ENCODE measurements at places on chromosomes 2 and 18.
A peak's percentile ranks its signal among the peaks of the same experiment; 100 is the strongest.

GRCh38 chr18:49677762-49678413, 116.0 kb downstream of the LIPG start:
- no peak for DNase-seq

GRCh38 chr2:203401-203800, 60.4 kb downstream of the SH3YL1 start:
- DNase-seq, result no peak

- DNase-seq, result no peak
Observed at GRCh38 chr18:12476955-12477354, 69.2 kb downstream of the PRELID3A start.

- no peak for DNase-seq
Observed at GRCh38 chr2:65161551-65162100, 31.7 kb upstream of the RAB1A start.

DNA sequence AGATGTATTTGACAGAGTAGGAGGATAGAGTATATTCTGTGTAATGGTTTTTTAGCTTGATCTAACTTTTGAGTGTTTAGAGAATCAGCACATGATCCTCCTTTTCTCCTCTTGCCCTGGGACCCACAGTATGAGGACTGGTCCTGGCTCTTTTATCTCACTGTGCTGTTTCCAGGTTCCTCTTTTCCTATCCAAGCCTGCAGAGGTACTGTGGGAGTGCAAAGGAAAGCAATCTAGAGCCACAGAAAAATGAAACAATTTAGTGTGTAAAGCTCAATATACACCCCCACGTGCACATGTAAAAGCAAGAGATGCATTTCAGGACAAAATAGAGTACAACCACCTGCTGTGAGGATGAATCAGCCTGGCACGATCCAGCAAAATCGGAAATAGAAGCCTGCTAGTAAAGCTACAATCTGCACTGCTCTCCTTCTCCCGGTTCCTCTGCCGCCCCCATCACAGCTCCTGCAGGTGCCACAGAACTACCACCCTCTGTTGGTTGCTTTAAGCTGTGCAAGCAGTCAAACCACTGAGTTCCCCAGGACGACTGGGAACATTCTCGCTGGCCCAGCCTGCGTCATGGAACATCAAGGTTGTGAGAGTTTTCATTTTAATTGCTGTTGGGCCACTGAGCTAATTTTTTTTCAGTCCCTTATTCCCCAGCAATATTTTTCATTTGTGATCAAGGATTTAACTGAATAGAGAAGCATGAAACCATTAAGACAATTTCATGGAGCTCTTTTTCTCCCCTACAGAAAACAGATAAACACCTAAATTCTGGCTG, 47.8 kb upstream of the MAPRE3 start:
- peak; percentile 34 for DNase-seq

Data from NCI-H2107 (cell line).